ENCODE measurements at places on chromosomes 7 and 10. TPM values are rescaled to one million over a fixed set of nuclear protein-coding genes. Genes with fewer than 3 reads are reported as not detected.
A peak's percentile ranks its signal among the peaks of the same experiment; 100 is the strongest.

GRCh38 chr7:877312-878232 is 1.2 kb downstream of the GET4 start:
- DNase-seq: no peak
- peak overlapping the region; percentile 99 for H3K4me3 ChIP-seq
- H3K36me3 ChIP-seq: peaks cover 21% of the 10 kb centered on the region
- H3K27ac ChIP-seq: peak overlapping the region; percentile 92
- H3K4me1 ChIP-seq: peaks cover 30% of the 10 kb centered on the region

- DNase-seq: no peak
- peaks cover 2% of the 10 kb centered on the region for H3K4me1 ChIP-seq
- H3K27ac ChIP-seq: no peak overlapping the region
- H3K4me3 ChIP-seq: no peak overlapping the region
These were observed 271.5 kb upstream of the ZWINT start for GRCh38 chr10:56632537-56632936.

GRCh38 chr10:20746856-20747255 is 150.3 kb downstream of the NEBL start:
- H3K27ac ChIP-seq: no peak overlapping the region
- DNase-seq: no peak
- no peaks in the 10 kb centered on the region for H3K36me3 ChIP-seq
- H3K27me3 ChIP-seq: no peaks in the 10 kb centered on the region

DNA sequence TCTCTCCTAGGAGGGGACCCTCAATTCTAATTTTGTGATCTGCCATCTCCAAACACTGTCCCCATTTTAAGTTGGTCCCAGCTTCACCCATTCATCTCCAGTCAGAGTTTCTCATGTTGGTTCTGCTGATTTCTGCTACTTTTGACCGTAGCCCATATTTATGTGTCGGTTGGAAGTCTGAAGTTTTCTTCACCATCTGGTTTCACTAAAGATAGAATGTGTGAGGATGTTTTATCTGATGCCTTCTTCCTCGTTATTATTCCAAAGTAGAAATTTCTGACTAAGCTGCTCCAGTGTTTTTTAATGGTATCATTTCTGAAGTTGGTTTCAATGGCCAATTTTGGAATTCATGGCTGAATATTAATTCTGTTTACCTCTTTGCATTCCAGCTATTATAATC is 21.3 kb upstream of the IFIT2 start:
- no peak for DNase-seq
- no peak overlapping the region for H3K4me3 ChIP-seq
- H3K27ac ChIP-seq: no peak overlapping the region
- H3K36me3 ChIP-seq: no peaks in the 10 kb centered on the region

DNA sequence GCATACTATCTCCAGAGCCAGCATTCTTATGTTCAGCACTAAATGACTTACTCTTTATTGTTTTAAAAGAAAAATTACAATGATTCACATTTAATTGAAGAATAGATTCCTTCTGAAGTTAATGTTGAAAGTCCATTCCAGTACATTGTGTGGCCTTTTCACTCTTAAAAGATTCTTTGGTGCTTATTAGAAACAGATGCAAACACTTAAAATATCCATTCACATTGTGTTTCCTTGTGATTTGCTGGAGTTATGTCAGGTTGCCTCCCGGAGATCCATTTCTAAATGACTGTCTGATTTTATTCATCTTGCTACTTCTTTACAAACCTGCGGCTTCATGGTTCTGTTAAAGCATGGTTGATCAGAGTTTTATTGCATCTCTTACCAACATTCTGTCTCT is 152.8 kb downstream of the FOXP2 start:
- H3K4me3 ChIP-seq: no peak overlapping the region
- H3K27me3 ChIP-seq: no peaks in the 10 kb centered on the region
- no peak for DNase-seq
- no peaks in the 10 kb centered on the region for H3K4me1 ChIP-seq

Gene LBX1
- not detected for total RNA-seq

DNA sequence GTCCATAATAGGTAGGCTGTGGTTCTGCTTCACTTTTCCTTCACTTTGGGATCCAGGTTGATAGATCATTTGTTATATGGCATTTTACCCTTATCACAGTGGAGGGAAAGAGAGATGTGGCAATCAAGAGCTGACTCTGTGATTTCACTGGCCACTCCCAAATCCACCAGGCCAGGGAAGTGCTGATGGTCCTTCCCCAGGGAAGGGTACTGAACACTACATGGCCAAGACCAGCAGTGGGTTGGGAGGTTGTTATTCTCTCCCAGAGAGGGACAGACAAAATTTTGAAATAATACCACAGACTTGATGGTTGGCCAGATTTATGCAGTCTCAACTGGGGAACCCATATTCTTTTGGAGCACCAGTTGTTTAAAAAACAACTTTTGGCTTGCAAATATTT is 102.5 kb downstream of the SND1 start:
- peaks cover 38% of the 10 kb centered on the region for H3K36me3 ChIP-seq
- DNase-seq: no peak
- no peaks in the 10 kb centered on the region for H3K27me3 ChIP-seq

Gene GPC2
- 3.9 TPM for total RNA-seq

DNA sequence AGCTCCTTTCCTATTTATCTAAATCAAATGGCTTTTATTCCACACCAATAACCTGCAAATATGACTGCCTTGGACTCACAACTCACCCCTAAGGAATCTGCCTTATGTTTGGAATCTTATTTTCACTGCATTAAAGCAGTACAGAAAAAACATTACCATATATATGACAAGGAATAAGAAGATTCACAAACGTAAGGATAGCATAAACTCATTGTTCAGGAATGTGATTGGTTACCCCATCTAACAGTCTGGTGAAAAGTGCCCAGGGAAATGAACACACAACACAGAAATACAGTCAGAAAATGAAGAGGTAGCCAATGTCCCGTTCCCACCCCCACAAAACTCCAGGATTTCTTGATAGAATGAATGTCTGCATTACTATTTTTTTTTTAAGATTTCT is 2.0 kb downstream of the PPP3CB start:
- no peak overlapping the region for H3K27ac ChIP-seq
- peak overlapping the region; percentile 54 for H3K4me3 ChIP-seq
- H3K4me1 ChIP-seq: peaks cover 31% of the 10 kb centered on the region
- DNase-seq: no peak
- H3K36me3 ChIP-seq: peaks cover 15% of the 10 kb centered on the region
- no peaks in the 10 kb centered on the region for H3K27me3 ChIP-seq

DNA sequence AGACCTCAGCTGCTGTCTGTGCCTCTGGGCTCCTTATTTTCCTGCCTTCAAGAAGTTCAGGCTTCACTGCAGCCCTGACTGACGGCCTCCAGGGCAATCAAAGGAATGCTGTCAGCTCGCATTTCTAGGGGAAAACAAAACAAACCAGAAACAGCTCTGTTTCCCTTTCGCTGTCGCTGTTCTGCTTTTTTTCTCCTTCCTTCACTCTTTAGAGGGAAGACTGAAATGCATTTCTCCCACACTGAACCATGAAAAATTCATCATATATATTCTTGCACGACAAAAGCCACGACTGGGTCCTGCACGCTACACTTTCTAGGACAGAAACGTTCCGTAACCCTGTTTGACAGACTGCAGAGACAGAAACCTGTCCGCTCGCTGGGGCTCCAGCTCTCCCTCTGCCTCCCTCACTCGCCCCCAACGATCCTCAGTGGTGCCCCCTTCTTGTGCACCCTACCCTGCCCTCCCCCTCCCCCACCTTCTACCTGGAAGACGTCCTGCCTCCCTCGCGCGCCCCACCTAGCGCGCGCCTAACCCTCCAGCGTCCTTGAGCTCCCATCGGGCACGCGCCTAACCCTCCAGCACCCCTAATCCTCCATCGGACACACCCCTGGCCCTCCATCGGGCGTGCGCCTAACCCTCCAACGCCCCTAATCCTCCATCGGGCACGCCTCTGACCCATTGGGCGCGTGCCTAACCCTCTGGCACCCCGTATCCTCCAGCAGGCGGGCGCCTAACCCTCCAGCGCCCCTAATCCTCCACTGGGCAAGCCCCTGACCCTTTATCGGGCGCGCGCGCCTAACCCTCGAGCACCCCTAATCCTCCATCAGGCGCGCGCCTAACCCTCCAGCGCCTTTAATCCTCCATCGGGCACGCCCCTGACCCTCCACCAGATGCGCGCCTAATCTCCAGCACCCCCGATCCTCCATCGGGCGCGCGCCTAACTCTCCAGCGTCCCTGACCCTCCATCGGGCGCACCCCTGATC is 37.1 kb downstream of the SVOPL start:
- H3K36me3 ChIP-seq: no peaks in the 10 kb centered on the region

DNA sequence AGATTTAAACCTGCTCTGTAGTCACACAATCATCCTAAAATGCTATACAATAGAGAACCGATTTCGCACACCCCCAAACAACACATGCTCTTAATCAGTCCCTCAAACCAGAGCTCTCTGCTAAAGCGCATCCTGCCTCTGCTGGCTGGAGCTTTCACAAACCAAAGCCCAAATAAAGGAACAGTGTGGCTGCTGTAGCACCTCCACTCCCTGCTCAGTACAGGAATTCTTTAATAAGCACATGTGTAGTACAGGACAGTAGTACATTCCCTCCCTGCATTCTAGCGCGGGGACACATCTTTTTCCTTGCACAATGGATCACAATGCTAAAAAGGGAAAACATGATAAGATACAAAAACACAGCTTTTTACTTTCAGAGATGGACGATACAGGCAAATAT is 684.6 kb downstream of the MAGI2 start:
- H3K27ac ChIP-seq: no peak overlapping the region
- no peaks in the 10 kb centered on the region for H3K36me3 ChIP-seq
- no peak for DNase-seq
- no peaks in the 10 kb centered on the region for H3K4me1 ChIP-seq
- H3K27me3 ChIP-seq: peaks cover 11% of the 10 kb centered on the region

Gene CCDC172
- not detected for total RNA-seq

- no peak overlapping the region for H3K27ac ChIP-seq
- H3K27me3 ChIP-seq: peaks cover 6% of the 10 kb centered on the region
- H3K4me3 ChIP-seq: peak overlapping the region; percentile 45
- H3K4me1 ChIP-seq: peaks cover 15% of the 10 kb centered on the region
These were observed 1.1 kb downstream of the NANOS1 start for GRCh38 chr10:119030421-119031250.

Gene PKD2L1
- not detected for total RNA-seq

Gene VAX1
- not detected for total RNA-seq

GRCh38 chr10:17179002-17179401 is 22.5 kb downstream of the TRDMT1 start:
- H3K36me3 ChIP-seq: peaks cover 2% of the 10 kb centered on the region
- H3K4me3 ChIP-seq: no peak overlapping the region
- H3K27me3 ChIP-seq: no peaks in the 10 kb centered on the region
- no peak overlapping the region for H3K27ac ChIP-seq
- no peak for DNase-seq
- H3K4me1 ChIP-seq: peaks cover 33% of the 10 kb centered on the region

Gene FAM25A
- total RNA-seq: not detected

Gene HNRNPF
- 544 TPM for total RNA-seq

GRCh38 chr7:148306759-148307158 is 283.8 kb upstream of the C7orf33 start:
- no peaks in the 10 kb centered on the region for H3K36me3 ChIP-seq
- DNase-seq: no peak
- no peaks in the 10 kb centered on the region for H3K27me3 ChIP-seq
- H3K27ac ChIP-seq: no peak overlapping the region
- H3K4me3 ChIP-seq: no peak overlapping the region

DNA sequence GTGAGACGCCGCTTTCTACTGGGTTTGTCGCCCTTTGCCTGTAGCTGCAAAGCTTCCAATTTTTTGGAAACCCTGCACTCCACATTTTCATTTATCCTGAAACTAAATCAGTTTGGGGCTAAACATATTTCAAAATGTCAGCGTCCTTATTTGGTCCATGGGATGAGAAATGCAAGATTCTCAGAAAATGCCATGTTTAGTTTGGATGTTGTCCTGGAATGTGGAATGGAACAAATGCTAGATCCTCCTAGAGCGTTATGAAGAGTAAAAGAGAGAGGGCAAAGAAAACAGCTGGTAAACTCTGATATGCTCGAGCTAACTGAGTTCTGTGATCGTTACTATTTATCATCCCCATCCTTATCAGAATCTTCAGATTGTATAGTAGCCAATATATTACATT is 236.9 kb downstream of the KLF6 start:
- H3K4me3 ChIP-seq: no peak overlapping the region
- no peaks in the 10 kb centered on the region for H3K36me3 ChIP-seq
- no peak for DNase-seq

Gene GNAI1
- total RNA-seq: 2.0 TPM

Data from activated naive CD8-positive, alpha-beta T cell treated with anti-CD3 and anti-CD28 coated beads for 36 hours (primary cell).